GM18507 (cell line): ENCODE measurements at places on chromosomes 4 and X.

- no peak for DNase-seq
These were observed 99.1 kb downstream of the CHRNA9 start for GRCh38 chr4:40434126-40434687.

- no peak for DNase-seq
These were observed 578 bp downstream of the APOOL start for GRCh38 chrX:85004255-85004654.

- DNase-seq: no peak
These were observed 107.7 kb downstream of the SMIM20 start for GRCh38 chr4:26021417-26022345.

- DNase-seq: no peak
These were observed 26.1 kb downstream of the NUDT6 start for GRCh38 chr4:122896270-122896669.

DNA sequence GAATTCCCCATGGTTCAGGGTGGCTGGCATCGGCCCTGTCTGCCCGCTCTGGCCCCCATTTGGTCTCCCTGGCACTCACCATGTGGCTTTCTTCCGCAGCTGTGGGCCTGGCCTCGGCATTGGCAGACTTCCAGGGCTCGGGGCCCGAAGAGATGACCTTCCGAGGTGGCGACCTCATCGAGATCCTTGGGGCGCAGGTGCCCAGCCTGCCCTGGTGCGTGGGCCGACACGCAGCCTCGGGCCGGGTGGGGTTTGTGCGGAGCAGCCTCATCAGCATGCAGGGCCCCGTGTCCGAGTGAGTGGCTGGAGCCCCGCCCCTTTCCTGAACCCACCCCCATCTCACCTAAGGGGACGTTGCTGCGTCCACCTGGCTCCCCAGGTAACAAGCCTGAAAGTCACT lies 20.1 kb downstream of the SH3TC1 start:
- no peak for DNase-seq

- no peak for DNase-seq
These were observed 227.9 kb upstream of the ANKRD50 start for GRCh38 chr4:124940387-124940786.
